Activated effector memory CD4-positive, alpha-beta T cell treated with anti-CD3 and anti-CD28 coated beads, Interleukin-2, amount 50 U/mL, for 16 hours (primary cell): ENCODE measurements at places on chromosomes 6 and 20.

DNA sequence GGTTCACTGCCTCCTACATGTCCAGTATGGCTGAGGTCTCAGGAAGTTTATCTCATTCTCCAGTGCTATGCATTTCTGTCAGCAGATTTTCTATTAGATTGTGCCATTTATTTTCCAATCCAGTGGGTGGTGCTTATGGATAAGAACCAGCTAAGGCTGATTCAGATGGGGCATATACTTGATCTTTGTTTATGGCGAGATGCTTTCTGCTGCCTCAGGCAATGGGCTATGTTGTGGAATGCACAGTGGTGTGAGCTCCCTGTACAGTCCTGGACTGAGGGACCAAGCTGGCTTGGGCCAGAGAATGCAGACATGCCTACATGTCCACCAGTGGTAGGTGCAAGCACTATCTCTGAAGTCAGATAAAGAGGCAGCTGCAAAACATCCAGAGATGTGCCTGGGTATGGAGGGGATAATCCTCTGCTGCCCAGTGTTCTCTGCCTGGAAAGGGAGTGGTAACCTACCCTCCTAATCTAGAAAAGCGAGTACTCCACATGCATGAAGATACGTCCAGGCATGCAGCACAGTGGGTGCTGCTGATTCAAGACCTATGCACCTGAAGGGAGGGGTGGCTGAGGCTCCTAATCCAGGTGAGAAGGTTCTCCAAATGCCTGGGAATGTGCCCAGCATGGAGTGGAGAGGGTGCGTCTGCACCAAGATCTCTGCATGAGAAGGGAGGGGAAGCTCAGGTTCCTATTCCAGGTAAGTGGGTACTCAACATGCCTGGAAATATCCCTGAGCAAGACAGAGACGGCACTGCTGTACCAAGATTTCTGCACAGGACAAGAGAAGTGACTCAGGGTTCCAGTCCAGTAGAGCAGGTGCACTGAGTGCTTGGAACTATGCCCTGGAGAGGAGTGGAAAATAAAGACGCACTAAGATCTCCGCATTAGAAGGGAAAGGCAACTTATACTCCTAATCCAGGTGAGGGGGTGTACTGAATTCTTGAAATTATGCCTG lies 9.4 kb downstream of the CST4 start:
- DNase-seq = no peak

- no peak for DNase-seq
Measured at GRCh38 chr6:46954837-46955451, 33.2 kb upstream of the ADGRF5 start.

- peak; percentile 69 for DNase-seq
Measured at GRCh38 chr20:35660122-35660937, 4.4 kb downstream of the CPNE1 start.

- DNase-seq = no peak
Measured at GRCh38 chr6:7249391-7249790, 63.6 kb downstream of the SSR1 start.

GRCh38 chr6:25242567-25242966 lies 36.6 kb upstream of the CARMIL1 start:
- DNase-seq = no peak

GRCh38 chr6:119895626-119896025 lies 546.1 kb upstream of the MAN1A1 start:
- DNase-seq = no peak

DNA sequence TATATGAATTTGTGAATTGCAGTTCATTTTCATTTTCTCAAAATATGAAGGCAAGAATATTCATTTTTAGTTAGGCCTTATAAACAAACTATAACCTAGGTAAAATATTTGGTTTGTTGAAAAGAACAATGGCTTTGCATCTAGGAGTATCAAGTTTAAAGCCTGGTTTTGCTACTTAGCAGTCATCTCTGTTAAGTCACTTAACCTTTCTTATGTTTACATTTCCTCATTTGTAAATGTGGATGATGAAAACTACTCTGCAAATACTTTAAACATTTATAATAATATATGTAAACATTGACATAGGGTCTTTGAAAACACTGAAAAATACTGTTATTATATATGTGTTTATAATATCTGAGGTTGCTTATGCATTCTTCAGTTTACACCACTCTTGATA lies 135.5 kb downstream of the CENPW start:
- no peak for DNase-seq

GRCh38 chr6:14722704-14723103 lies 523.2 kb upstream of the JARID2 start:
- DNase-seq = no peak

DNA sequence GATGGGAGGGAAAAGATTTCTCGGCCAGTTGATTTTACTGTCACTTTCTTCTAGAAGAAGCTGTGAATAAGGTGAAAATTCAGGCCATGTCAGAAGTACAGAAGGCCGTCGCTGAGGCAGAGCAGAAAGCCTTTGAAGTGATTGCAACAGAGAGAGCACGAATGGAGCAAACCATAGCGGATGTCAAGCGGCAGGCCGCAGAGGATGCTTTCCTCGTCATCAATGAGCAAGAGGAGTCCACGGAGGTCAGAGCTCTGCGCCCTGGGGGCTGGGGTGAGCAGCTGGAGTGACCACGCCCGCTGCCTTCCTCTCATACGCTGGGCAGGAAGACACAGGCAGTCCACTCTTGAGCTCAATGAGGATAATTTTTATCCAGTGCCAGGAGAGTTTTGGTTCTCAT lies 21.8 kb upstream of the C20orf144 start:
- no peak for DNase-seq

- DNase-seq = no peak
Measured at GRCh38 chr6:79862711-79863110, 84.6 kb downstream of the ELOVL4 start.

DNA sequence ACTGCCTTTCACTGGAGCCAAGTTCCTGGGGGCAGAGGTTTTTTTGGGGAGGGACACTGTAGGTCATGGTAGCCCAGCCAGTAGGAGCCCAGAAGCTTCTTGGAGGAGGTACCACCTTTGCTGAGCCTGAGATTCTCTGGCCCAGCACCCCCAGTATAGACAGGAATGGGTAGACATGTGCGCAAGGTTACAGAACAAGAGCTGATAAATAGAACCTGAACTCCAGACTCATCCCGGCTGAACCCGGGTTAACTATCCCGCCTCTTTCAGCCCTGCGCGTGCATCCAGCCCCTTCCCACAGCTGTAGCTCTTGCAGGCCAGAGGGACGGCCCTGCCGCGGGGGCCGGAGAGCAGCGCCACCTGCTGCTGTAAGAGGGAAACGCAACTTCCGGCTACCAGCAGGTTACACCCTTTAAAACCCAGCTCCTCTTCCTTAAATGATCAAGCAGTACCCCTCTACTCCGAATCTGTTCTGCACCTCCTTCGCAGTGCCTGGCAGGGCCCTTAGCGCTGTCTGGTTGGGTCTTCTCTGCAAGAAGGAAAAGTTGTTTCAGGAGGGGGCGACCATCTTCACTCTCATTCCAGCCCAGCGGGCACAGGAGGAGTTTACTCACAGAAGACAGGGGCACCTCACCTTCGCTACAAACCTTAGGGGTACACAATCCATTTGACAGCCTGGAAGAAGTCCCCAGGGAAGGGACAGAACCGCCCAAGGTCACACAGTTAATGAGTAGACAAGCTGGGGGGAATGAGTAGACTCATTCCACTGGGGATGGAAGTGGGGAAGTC lies 7.5 kb downstream of the SRXN1 start:
- peak; percentile 88 for DNase-seq

DNA sequence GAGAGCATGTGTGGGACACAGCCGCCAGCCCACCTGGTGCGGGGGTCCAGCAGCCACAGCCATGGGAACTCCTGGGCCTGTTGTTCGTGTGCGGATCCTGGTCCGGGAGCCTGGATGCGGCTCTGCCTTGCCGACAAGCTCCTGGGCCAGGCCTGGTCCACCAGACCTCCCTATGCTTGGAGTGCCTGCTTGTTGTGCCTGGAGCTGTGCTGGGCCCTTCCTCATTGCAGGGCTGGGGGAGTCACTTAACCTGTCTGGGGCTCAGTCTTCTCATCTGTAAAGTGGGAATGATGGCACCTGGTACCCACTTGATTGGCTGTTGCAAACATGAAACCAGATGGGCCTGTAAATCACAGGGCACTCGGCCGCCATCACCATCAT lies 2.6 kb upstream of the OSBPL2 start:
- no peak for DNase-seq

- no peak for DNase-seq
Measured at GRCh38 chr20:63791497-63792156, 39.4 kb downstream of the ZBTB46 start.

DNA sequence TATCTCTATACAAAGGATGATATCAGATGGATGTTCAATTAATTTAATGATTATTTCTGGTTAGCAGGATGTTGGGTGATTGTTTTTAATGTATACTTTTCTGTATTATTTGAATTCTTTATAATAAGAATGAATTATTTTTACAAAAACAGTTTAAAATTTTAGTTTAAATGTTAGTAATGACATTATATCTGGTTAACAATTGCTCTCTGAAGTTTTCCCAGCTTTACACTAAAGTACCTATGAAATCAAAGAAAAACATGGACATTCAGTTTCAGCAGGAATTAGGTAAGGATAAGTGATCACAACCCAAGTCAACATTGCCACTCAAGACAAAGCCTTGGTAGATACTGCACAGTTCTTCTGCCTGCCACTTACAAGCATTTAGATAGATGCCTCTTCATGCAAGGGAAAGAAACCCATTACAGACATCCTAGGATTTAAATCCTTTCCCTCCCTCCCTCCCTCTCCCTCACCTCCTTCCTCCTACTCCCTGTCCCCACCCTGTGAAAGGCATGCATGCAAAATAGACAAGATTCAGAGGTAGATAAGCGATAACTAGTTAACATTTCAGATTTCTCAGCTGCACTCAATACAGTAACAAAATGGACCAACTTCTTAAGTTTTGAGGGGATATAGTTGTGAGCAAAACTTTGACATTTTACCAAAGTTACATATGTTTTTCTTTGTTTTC lies 143.8 kb downstream of the STXBP5 start:
- no peak for DNase-seq

- DNase-seq = no peak
Measured at GRCh38 chr20:18289306-18289705, 979 bp downstream of the ZNF133 start.
